ENCODE measurements at places on chromosomes 7 and 10. TPM values are rescaled to one million over a fixed set of nuclear protein-coding genes. Genes with fewer than 3 reads are reported as not detected.

- DNase-seq, result no peak
These were observed 4.9 kb upstream of the IRF5 start for GRCh38 chr7:128932862-128933179.

- no peak for DNase-seq
These were observed 121.4 kb downstream of the CDK14 start for GRCh38 chr7:90717296-90718060.

Gene SPDYE18
- 0.68 TPM for polyA plus RNA-seq

DNA sequence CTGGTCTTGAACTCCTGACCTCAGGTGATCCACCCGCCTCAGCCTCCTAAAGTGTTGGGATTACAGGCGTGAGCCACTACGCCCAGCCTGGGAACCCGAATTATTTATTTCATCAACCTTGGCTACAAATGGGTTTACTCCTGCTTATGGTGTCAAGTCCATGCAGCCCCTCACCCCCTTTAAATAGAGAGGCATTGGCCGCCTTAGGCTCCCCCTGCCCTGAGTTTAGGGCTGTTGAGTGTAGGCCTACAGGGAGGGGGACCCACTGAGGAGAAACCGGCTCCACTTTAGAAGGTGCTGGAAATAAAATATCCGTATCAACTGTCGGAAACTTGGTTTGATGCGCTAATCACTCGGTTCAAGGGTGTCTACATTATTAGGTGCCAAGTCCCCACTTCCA lies 8.7 kb upstream of the SP8 start:
- no peak for DNase-seq

DNA sequence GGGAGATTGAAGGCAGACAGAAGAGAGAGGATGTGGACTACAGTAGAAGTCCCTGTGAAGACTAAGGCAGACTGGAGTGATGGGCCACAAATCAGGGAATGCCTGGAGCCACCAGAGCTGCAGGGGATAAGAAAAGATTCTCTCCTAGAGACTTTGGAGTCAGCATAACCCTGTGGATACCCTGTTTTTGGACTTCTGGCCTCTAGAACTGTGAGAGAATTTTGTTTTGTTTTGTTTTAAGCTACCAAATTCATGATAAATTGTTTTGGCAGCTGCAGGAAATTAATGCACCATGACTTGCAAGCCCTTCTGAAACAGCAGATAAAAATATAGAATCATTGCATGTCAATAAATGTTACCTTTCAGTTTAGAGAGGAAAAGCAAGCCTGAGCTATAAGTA lies 41.3 kb downstream of the INHBA start:
- DNase-seq, result no peak

GRCh38 chr10:50582766-50583762 lies 40.7 kb downstream of the SGMS1 start:
- DNase-seq, result no peak

GRCh38 chr10:94213980-94214379 lies 148.8 kb downstream of the NOC3L start:
- no peak for DNase-seq

Gene EN2
- 0.18 TPM for polyA plus RNA-seq

GRCh38 chr7:35648367-35648766 lies 46.6 kb downstream of the HERPUD2 start:
- DNase-seq, result no peak

Measured in left renal pelvis (tissue), 4 donors.